AG09309 (cell line): ENCODE measurements at places on chromosomes 2 and 18.

- no peak for DNase-seq
Observed at GRCh38 chr2:10022966-10023662, 20.2 kb upstream of the KLF11 start.

GRCh38 chr2:117935954-117936353, 77.9 kb downstream of the CCDC93 start:
- DNase-seq = no peak

- no peak for DNase-seq
Observed at GRCh38 chr18:47571957-47572356, 320.5 kb upstream of the SKOR2 start.

GRCh38 chr2:169712791-169713227, 18.5 kb downstream of the PHOSPHO2 start:
- DNase-seq = no peak

DNA sequence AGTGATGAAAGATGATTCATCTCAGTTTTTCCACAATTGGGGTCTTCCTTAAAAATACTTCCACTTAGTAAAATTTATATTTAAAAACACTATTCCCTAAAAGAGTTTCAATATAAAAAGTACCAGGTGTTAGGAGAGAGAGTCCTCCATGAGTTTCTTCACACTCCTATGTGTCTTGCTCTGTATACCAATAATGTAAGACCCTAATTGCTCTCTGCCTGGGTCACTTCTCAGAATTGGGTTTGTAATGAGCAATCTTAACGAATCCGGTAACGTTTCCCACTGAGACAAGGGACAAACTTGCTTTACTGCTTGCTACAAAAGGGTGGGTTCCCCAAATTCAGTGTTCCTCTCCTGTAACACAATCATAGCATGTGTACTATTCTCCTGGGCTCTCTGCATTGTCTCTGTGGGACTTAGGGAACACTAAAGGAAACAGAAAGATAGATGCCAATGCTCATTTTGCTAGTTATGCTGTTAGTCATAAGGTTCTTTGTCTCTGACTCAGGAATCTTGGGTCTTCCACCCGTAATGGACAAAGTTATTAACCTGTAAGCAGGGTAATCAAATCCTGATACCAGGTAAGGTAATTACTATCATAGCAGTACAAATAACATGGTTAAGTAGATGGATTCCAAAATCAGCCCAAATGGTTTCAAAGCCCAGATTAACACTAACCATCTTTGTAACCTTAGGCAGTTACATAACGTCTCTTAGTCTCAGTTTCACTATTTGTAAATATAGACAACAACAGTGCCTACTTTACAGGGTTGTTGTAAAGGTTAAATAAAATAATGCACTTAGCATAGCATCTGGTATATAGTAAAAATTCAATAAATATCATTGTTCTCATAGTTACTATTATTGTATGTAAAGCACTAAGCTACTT, 46.3 kb downstream of the ITSN2 start:
- DNase-seq = no peak

DNA sequence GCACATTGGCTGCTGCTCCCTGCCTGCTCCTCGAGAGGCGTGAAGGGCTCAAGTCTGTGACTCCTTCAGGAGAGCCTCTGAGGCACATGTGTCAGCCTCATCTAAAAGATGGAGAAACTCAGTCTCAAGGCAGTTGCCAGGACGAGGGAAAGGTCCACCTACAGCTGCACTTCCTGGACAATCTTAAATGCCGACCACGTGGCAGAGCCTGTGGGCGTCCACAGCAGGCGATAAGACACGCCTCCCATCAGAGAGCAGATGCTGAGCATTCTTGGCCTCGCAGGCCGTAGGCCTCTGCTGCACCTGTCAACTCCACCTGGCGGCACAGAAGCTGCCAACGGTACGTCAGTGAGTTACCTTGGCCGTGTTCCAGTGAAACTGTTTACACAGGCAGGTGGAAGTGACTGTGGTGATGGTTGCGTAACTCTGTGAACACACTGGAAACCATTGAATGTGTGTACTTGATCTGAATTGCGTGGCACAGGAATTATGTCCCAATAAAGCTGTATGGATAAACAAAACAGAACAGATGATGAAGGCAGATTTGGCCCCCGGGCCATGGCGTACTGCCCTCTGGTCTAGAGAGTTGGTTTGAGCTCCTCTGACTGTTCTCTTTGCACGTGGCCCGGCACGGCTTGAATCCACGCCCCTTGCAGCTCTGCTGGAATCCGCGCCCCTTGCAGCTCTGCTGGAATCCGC, 114.5 kb downstream of the RNF144A start:
- DNase-seq = no peak

DNA sequence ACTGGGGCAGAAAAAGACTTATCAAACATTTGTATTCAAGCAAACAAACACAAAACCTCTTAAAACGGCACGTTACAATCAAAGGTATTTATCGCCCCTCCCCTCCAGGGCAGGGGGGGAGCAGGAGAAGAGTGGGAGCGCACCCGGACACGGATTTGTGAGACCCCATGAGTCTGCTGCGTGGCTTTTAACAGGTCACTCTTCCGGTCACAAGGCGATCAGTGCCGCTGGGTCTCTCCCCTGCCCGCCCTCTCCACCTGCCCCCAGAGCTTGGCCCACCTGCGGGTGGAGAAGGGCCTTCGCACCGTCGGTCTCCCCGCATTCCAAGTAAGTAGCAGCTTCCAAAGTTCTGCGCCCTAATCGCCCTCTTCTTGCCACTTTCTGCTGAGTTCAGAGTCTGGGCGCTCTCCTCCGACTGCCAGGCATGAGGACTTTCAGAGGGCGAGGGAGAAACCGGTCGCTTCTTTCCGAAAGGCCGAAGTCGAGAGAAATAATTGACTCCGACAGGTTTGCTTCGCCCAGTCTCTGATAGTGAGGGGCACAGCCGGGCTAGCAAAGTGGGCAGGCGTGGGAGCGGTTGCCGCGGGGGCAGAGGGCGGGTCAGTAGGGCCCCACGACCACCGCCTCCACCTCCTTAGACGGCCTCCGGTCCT, 800 bp downstream of the RPRM start:
- DNase-seq = no peak

DNA sequence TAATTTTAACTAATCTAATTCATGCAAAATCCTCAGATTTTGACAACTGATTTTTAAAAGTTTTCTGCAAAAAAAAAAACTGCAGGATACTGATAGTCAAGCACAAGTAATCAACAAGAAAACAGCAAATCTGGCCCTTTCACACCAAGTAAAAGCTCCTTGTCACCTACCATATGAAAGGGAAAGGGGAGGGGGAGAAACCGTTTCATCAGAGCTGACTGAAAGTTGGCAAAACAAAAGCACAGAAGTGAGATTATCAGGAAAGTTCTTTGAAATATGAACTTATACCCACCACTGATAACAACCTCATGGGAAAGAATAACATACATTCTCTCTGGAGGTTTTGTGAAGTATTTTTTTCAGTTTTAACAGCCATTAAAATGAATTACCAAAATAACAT, 38.7 kb downstream of the ZNF521 start:
- no peak for DNase-seq

- DNase-seq = no peak
Observed at GRCh38 chr18:45334191-45334590, 281.1 kb upstream of the SLC14A2 start.

DNA sequence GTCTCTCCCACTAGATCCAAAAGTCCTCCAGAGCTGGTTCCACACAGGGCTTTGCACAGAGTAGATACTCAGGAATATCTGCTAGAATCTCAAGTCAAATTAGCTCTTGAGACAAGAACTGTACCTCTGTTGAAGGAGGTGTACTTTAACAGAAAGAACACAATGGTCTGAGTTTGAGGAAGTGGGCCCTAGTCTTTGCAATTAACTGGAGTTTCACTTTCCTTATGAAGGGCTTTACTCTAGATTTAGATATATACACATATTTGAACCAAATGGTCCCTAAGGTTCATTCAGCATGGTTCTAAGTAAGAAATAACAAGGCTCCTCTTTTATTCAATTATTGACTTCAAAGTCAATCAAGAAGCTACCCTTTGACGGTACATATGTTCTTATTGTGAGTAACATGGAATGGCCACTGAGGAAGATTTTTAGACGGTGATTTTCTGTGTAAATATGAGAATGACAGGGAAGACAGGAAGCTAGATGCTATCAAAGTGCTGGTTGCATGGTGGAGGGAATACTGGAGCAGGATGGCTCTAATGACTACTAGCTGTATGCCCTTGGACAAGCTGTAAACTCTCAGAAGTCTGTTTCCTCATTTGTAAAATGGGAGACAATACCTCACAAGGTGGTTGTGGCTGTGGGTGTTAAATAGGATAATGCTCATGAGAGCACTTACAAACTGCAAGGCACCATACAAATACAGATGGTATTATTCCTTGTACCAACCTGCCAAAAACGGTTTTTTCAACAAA, 73.5 kb upstream of the SERTAD2 start:
- DNase-seq = no peak

- DNase-seq = no peak
Observed at GRCh38 chr18:63207143-63207790, 112.3 kb downstream of the BCL2 start.

DNA sequence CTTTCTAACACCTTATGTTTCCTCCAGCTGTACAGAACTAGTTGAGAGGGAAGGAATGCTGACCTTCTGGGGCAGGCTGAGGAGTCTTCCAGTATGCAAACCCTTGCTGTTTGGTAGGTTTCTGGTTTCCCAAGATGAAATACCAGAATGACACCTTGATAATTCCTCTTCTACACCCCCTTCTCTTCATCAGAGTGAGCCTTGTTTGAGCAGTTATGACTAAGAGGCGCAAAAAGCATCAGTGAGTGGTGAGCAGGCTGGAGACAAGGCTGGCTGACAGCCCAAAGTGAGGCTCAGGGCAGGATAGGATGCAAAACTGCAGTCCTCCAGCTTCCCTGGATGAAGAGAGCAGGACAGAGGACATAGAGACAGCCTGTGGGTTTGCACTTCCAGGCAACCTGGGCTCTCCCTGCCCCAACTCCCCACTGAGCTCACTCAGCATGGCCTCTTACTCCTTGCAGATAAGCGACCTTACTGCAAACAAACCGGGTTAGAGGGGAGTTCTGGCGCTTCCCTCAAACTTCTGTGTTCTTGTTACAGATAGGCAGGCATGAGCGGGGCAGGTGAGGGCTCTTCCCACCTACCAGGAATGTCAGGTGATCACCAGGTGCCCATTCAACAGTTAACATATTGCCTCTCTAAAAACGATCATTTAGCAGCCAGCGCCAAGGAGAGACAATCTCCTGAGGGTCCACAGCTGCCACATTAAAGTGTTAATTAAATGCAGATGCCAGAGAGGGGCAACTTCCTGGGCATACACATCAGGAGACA, 5.4 kb downstream of the MPPE1 start:
- DNase-seq = no peak

DNA sequence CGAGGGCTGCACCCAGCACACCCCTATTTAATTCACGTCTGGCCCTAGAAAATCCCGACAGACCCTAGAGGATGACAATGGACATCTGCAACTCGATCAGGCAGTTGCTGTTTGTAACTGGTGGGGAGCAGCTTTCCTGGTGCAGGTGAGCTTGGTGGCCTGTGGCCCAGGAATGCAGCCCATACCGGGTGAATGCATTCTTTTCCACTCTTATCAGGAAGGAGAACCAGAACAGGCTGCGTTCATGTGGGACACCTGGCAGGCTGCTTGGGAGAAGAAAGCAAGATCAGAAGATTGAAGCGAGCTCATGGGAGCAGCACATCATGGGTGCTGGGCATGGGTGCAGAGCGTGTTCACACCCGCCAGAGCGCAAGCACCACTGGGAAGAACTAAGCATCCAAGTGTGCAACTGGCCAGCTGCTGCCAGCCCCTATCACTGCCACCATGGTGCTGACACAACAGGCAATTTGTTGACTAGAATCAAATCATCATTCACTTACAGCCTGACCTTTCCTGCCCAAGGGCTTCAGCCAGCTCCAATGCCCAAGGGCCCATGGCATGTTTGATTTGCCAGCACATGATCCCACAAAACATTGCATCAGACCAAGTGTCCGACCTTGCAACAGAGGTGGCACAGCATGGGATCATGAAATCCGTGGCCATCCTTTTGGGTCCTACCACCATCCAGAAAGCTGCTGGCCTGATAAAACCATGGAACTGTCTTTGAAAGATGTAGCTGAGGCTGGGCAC, 241.7 kb upstream of the ID2 start:
- no peak for DNase-seq

GRCh38 chr2:133438026-133438425, 130.2 kb downstream of the NCKAP5 start:
- DNase-seq = no peak

GRCh38 chr2:129781749-129782632, 197.5 kb upstream of the RAB6C start:
- DNase-seq = no peak

DNA sequence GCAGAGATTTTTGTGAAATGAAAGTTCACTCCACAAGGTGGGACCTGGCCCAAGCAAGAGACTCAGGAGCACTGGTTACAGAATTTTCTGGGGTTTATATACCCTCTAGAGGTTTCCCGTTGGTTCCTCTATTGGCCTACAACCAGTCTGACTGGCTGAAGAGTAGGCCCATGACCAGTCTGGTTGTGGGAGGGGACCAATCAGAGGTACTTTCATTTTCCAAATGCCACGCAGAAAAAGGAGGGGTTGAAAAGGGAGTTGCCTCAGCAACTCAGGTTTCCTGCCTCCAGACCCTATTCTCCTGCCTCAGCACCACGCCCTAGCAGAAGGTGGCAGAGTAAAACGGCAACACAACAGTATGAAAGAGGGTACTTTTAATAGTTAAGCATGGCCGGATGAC, 98.4 kb downstream of the COLEC12 start:
- DNase-seq = no peak

DNA sequence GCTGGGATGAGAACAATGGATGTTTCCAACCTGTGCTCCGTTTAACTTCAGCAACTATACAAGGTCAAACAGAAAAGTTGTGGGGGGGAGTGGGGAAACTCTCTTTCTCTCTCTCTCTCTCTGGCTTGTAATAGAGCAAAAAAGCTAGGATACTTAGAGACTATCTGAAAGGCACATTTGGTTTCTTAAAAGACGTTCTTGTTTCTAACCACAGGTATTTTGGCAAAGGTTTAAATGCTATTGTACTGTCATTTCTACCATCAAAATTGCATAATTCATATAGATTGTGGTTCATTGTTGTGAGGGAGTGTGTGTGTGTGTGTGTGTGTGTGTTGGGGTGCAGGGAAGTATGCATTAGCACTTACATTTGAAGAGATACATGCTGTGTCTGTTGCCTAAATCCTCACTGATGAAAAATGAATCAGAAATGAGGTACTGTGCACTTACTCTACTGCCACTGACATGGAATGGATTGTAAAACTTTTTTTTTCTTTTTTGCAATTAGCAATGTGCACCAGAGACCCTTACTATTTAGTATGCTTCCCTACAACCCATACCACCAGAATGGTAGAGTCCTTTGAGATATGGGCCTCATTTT, 841.0 kb upstream of the PIK3C3 start:
- no peak for DNase-seq

DNA sequence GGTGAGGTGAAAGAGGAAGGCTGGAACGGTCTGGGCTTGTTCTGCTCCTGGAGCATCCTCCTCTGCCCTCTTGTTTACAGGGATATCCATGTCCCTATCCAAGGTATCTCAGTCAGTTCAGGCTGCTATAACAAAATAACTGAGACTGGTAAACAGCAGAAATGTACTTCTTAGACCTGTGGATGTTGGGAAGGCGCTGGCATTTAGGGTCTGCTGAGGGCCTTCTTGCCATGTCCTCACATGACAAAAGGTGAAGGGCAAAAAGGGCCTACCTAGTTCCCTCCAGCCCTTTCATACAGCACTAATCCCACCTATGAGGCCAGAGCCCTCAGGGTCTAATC, 65.6 kb downstream of the INPP4A start:
- DNase-seq = no peak
